ENCODE measurements at places on chromosomes 7 and 10. TPM values are rescaled to one million over a fixed set of nuclear protein-coding genes. Genes with fewer than 3 reads are reported as not detected.

POLR1F gene
- total RNA-seq, result 15.4 TPM

ANKRD2 gene
- not detected for total RNA-seq

DNA sequence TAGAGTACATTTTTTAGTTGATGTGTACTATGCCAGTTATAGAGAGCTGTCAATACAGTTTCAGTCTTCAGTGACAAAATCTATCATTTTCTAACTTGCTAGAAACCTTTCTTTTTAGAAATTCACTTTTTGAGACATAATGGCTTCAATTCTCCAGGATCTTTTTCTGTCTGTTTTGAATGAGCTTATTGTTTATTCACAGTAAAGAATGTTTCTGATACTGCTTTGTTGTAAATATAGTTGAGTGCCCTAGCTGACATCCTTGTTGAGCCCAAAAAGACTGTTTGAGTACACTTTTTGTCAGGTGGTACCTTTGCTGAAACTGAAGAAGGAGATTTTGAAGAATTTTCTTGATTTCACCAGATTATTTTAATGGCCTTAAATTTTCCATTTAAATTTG lies 139.9 kb downstream of the PPP1R9A start:
- peaks cover 2% of the 10 kb centered on the region for H3K4me1 ChIP-seq
- no peaks in the 10 kb centered on the region for H3K36me3 ChIP-seq

- H3K36me3 ChIP-seq, result peaks cover 42% of the 10 kb centered on the region
- DNase-seq, result no peak
- H3K4me3 ChIP-seq, result no peak overlapping the region
Measured at GRCh38 chr10:73183667-73184281, 15.9 kb downstream of the FAM149B1 start.

GRCh38 chr7:130129011-130129411 lies 58.7 kb downstream of the KLHDC10 start:
- no peaks in the 10 kb centered on the region for H3K27me3 ChIP-seq
- DNase-seq, result no peak
- H3K27ac ChIP-seq, result no peak overlapping the region
- H3K4me1 ChIP-seq, result peaks cover 15% of the 10 kb centered on the region

DNA sequence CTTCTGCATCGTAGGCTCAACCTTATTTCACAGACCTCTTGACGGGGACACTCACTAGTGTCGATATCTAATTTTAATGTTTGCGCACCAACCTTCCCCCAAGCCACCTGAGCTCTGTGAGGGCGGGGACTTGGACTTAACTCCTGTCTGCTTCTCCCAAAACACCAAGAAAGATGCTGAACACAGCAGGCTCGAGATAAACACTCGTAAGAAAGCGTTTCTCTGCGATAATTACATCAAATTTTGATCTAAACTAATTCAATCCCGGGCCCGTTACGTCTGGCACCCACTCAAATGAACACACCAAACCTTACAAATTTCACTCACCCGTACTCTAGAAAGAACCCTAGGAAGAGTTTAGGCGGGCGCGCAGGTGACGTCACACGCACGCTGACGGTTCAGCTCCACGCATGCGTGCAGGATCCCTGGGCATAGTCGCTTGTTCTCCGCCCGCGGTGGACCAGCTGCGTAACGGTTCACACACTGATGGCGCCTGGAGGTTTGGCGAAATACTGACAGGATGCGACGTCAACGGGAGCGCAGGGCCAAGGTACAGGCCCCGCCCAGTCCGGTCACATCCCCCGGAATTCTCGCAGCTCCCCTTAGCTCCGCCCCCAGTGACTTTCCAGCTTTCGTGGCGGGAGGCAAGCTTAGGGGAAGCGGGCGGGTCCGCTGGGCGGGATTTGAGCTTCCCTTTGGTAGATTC lies at the start of gene POT1:
TSS of gene POT1 (minus strand) at position 359 of the 706 bp plus-strand sequence. CDS start 32,652 bp downstream, outside the sequence.
- peak within 1 kb of the TSS; percentile 91 for H3K27ac ChIP-seq
- H3K4me1 ChIP-seq, result peaks cover 29% of the 10 kb centered on the region
- DNase-seq, result peak; percentile 99
- H3K27me3 ChIP-seq, result peaks cover 6% of the 10 kb centered on the region

- no peaks in the 10 kb centered on the region for H3K36me3 ChIP-seq
- H3K27me3 ChIP-seq, result peaks cover 32% of the 10 kb centered on the region
- DNase-seq, result no peak
- peaks cover 2% of the 10 kb centered on the region for H3K4me1 ChIP-seq
- no peak overlapping the region for H3K4me3 ChIP-seq
Measured at GRCh38 chr10:49082766-49083165, 32.6 kb downstream of the VSTM4 start.

DNA sequence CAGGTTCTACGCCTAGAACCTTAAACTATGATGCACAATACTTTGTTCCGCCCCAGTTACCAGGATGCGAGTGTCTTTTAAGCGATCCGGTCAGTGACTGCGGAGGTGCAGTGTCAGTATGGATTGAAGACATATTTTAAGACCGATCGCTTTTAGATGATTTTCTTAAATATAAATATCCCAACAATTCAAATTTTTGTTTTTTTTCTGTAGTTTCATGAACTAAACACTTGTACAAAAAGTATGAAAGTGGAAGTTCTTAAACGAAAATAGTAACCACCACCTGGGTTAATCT lies 835 bp downstream of the COMMD3 start:
- H3K27ac ChIP-seq, result peak overlapping the region; percentile 93
- peak overlapping the region; percentile 93 for H3K4me3 ChIP-seq
- peaks cover 32% of the 10 kb centered on the region for H3K4me1 ChIP-seq
- H3K27me3 ChIP-seq, result peaks cover 7% of the 10 kb centered on the region
- peaks cover 1% of the 10 kb centered on the region for H3K36me3 ChIP-seq
- DNase-seq, result no peak

DGKB gene
- total RNA-seq, result 0.57 TPM

DNA sequence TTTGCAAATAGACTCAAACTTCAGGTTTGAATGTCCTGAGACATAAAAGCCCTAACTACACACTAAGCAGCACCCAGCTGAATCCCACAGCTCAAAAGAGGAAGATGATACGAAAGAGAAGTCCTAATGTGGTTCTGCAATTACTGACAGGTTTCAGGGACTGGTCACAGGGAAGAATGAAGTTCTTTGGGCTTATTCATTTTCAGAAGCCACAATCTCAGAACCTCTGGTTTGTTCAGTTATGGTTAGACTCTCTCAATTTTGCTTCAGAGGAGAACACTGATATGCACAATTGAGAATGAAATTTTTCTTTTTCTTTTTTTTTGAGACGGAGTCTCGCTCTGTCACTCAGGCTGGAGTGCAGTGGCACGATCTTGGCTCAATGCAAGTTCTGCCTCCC lies 94.6 kb upstream of the FAM180A start:
- H3K27ac ChIP-seq, result no peak overlapping the region
- no peaks in the 10 kb centered on the region for H3K4me1 ChIP-seq
- peaks cover 10% of the 10 kb centered on the region for H3K27me3 ChIP-seq
- no peak for DNase-seq
- H3K36me3 ChIP-seq, result no peaks in the 10 kb centered on the region
- H3K4me3 ChIP-seq, result no peak overlapping the region

GRCh38 chr7:157832421-157832820 lies 495.6 kb downstream of the DNAJB6 start:
- H3K36me3 ChIP-seq, result no peaks in the 10 kb centered on the region
- no peaks in the 10 kb centered on the region for H3K4me1 ChIP-seq
- H3K4me3 ChIP-seq, result no peak overlapping the region
- no peaks in the 10 kb centered on the region for H3K27me3 ChIP-seq
- H3K27ac ChIP-seq, result no peak overlapping the region
- DNase-seq, result no peak

AOAH gene
- total RNA-seq, result not detected

DLD gene
- total RNA-seq, result 56.8 TPM

CALML5 gene
- not detected for total RNA-seq

- no peak for DNase-seq
- no peaks in the 10 kb centered on the region for H3K27me3 ChIP-seq
- no peak overlapping the region for H3K4me3 ChIP-seq
- no peaks in the 10 kb centered on the region for H3K4me1 ChIP-seq
- H3K27ac ChIP-seq, result no peak overlapping the region
Measured at GRCh38 chr10:36943544-36943943, 181.9 kb upstream of the ANKRD30A start.

DNA sequence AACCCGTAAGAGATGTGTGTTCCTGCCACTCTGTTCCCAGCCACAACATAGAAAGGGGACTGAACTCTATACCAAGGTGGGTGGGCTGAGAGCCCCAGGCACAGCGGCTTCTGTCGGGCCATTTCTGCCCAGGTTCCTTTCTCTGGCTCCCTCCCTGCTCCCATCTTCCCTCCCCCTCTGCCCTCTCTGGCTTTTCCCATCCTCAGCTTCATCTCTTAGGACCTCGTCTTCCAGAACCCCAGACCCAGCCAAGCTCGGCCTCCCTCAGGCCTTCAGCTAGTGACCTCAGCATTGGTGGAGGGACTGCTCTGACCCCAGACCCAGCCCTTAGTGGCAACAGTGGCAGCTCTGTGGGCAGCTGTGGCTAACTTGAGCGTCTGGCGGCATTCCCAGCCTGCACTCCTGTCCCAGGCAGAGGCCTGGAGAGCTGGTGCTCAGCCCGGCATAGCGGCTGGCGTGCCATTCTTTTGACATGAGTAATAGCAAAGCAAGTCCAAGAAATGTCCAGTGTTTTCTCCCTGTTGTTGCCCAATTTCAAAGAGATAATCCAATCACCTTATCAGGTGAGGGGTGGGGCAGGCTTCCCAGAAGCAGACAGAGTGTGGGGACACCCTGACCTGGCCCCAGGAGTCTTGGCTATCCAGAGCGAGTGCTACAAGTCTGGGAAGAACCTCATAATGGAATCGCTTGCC lies 15.9 kb downstream of the PTPRE start:
- H3K4me3 ChIP-seq, result no peak overlapping the region
- H3K4me1 ChIP-seq, result peaks cover 7% of the 10 kb centered on the region
- H3K27me3 ChIP-seq, result no peaks in the 10 kb centered on the region
- no peaks in the 10 kb centered on the region for H3K36me3 ChIP-seq
- peak overlapping the region; percentile 76 for H3K27ac ChIP-seq

DNA sequence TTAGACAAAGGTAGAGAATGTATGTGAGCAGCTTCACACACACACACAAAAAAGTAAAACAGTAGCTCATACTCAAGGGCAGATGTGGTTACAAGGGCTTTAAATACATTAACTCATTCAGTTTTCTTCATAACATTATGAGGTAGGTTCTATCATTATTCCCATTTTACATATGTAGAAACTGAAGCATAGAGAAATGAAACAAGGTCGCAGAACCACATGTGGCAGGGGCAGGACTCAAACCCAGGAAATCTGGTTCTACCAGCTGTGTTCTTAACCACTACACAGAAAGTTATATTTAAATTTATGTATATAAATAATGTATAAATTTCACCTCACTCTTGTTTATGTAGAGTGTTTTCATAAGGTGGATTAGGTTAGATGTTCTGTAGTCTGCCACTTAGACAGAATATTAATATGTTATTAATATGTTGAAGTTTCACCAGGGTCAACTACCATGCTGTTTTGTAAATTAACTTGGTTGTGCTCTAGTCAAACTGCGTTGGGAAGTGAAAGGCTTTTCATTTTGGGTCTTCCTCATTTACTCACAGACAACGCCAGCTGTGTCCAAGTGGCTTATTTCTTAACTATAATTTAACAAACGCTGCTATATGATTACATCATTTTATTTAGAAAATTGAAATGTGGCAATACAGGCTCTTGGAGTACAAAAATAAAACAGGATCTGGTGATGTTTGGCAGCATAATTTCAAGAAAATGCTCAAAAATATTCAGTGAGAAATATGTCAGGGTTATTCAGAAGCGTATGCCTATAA lies 138.4 kb downstream of the MDFIC start:
- no peak overlapping the region for H3K4me3 ChIP-seq
- no peak for DNase-seq
- H3K27me3 ChIP-seq, result no peaks in the 10 kb centered on the region
